Activated CD4-positive, alpha-beta T cell treated with anti-CD3 and anti-CD28 coated beads, Interleukin-2, amount 50 U/mL, for 4 hours (primary cell): ENCODE measurements at places on chromosomes 6 and 20.

GRCh38 chr6:127134136-127134535 lies 15.7 kb downstream of the RSPO3 start:
- no peak for DNase-seq

GRCh38 chr6:134446218-134446848 lies 128.4 kb upstream of the SGK1 start:
- no peak for DNase-seq

DNA sequence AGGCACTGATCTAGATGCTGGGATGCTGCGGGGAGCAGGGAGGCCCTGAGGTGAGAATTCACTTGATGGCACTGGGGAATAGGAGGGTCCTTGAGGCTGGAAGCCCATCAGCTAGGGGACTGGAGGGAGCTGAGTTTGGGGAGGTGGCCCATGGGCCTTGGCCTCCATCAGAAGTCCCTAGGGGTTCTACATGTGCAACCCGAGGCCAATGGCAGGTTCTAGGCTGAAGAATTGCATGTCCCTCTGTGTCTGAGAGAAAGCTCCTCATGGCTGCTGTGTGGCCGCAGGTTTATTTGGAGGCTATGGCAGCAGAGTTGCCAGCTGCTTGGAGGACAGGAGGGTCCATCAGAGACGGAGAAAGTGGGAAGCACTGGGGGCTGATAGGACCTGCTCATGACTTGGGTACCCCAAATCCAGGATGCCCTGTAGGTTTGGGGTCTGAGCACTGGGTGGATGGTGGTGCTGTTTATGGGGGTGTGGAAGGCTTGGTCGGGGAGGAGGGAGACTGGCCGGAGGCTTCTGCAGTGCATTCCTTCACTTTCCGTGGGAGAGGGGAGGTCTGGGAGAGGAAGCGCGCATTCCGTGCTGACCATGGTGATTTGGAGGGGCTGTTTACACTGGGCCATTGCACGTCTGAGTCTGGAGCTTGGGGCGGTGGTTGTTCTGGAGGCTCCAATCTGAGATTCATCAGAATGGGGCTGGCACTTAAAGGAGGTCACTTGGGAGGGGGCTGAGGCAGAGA lies 24.8 kb upstream of the PHACTR3 start:
- no peak for DNase-seq

- peak; percentile 55 for DNase-seq
Observed at GRCh38 chr6:710601-711571, 17.9 kb upstream of the EXOC2 start.

DNA sequence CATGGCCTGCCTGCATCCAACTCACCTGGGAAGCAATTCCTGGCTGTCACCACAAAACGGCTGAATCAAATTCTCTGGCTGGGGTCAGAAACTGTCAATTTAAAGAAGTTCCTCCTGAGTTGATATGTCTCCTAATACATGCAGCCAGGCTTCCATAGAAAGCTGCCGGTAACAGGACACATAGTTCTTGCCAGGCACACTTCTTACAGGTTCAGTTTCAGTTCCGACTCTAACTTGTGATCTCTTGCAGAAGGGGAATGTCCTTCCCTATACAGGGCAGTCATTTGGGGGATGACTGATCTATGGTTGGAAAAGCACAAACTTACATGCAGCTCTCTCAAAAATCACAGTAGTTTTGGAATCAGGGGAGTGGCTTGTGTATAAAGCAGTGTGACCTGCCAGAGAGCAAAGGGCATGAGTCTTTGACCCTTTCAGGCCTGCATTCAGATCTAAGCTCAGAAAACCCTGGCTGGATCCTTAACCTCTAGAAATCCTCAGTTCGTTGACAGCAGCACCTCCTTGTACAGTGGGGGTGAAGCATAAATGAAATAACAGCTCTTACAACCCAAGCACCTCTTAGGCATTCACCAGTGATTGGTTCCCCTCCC lies 195.6 kb downstream of the SCP2D1 start:
- DNase-seq, result no peak

DNA sequence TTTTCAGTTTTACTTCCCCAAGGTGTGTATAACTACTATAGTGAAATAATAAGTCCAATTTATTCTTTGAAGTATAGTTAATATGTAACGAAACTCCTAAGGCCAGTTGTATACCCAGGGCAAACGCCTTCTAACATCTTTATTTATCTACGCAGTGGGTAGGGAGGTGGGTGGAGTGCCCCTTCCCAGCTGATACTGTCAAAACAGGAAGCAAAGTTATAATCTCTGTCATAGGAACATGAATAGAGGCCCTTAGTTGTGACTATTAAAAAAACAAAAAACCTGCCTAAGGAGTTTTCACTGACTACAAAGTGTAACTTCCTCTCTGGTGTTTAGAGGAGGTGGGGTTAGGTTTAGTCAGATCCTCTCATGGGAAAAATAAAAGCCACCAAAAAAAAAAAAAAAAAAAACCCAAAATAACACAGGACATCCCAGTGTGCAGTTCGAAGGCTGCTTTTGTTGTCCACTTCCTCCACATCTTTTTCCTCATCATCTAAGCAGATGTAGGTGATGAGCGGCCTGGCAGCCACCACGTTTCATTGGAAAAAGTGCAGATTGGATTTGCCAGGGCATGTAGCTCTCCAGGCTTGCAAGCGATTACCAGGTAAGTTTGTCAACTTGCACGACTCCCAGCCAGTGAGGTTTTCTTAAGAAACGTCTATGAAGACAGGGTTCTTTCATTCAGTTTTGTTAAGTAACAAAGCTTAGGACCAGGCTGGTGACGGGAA lies 58.7 kb downstream of the UTRN start:
- DNase-seq, result no peak

- DNase-seq, result no peak
Observed at GRCh38 chr6:138817799-138818198, 21.9 kb downstream of the ECT2L start.

GRCh38 chr20:15925376-15925775 lies 647.9 kb downstream of the KIF16B start:
- no peak for DNase-seq

DNA sequence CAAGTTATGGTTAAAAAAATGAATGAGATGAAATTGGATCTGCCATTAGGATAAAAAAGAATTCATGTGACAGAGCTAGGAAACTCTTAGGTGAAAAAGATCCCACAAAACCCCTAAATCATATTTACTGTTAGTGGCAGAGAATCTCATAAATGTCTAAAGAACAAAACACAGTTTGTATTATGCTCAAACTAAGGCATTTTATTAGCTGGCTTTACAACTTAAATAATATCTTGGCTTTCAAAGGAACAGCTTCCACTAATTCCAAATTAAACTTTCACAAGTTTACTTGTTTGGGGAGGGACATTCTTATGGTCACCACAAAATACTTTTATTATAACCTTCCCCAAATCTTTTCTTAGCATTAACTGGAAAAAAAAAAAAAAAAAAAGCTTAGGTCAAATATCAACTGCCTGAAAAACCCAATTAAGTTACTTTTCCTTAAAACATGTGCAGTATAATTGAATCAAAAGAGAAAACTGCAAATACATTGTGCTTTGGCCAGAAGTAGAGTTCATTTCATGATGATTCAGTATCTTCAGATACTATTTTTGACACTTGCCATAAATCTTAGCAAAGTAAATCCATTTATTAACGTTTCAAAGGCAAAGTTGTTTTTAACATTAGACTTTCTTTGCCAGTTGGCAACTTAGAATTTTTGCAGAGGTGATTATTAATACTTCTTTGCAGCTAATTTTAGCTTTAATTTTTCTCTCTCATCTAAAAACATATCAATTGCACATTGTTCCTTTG lies 14.7 kb upstream of the ALDH8A1 start:
- no peak for DNase-seq

DNA sequence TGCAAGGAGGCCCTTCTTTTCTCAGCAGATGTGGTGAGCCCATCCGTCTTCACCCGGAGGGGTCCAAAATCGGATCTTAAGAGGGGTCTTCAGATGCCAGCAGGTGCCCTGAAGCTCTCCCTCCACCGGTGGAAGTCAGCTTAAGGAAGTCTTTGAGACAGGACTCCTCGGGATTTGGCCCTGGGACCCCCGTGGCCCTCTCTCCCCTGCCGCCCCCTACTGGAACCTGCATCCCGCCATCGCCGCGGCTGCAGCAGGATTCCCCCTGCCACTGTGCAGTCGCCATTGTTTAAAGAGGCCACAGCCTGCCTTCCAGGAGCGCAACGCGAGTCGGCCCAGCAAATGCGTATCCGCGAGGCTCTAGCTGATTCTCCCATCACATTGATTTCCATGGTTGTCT lies 292.5 kb upstream of the ZNF337 start:
- DNase-seq, result no peak

GRCh38 chr6:161547617-161548016 lies 273.8 kb upstream of the AGPAT4 start:
- no peak for DNase-seq

DNA sequence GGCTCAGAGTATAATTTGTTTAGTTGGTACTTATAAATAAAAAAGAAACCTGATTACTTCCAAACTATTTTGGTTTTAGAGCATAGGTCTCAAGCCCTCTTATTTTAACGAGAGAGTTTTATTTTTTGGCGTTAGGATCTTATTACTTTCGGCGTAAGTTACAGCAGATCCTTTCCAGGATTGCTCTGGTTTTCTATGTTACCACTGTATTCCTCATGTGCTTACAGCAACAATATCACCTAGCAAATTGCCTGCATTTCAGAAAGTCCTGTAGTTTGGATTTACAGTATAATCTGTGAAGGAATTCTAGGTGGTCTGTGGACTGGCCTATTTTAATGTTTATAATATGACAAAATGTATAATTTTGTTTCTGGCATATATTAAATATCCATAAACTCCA lies 54.1 kb downstream of the TRMT11 start:
- DNase-seq, result no peak

DNA sequence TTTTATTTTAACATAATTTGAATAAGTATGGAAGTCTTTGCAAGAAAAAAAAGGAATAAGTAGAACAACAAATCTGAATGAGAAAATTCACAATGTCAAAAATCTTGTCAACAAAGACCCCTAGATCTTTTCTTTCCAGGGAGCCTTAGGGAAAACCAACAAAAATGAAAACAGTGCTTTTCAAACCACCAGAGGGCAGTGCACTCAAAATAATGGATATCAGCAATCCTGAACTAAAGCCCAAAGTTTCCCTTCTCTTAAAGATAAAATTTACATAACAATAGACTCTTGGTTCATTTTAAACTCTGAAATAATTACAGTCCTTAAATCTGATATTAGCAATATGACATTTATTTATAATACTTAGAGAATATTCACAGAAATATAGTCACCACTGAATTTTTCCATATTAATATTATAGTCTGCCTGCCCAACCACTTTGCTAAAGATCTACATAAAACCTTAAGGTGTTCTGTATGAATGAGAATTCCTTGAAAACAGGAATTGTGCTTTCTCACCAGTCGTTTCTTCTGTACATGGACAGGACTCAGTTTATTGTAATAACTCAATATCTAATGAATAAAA lies 105.3 kb upstream of the BMP5 start:
- no peak for DNase-seq

DNA sequence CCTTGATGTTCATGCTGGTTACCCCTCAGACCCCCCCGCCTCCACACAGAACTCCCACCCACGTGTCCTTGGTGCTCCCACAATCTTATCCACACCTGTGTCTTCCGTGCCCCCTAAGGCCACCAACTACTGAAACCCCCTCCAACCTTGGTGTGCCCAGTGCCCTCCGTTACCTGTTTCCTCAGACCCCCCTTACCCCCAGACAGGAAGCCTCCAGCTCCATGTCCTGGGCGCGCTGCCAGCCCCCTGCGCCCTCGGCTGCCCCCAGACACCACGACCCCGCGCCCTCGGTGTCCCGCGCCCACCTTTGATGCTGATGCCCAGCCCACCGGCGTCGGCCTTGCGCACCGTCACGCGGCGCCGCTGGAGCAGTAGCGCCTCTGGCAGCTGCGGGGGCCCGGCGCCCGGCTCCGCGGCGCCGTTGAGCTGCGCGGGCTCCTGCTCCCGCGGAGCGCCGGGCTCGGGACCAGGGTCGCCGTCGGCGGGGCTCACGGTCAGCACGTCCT lies 504 bp downstream of the SNTA1 start:
- no peak for DNase-seq

- no peak for DNase-seq
Observed at GRCh38 chr6:142845143-142845571, 99.8 kb downstream of the HIVEP2 start.

GRCh38 chr20:39985271-39985827 lies 703.7 kb downstream of the MAFB start:
- DNase-seq, result no peak

- no peak for DNase-seq
Observed at GRCh38 chr20:11234608-11235007, 560.8 kb upstream of the JAG1 start.

DNA sequence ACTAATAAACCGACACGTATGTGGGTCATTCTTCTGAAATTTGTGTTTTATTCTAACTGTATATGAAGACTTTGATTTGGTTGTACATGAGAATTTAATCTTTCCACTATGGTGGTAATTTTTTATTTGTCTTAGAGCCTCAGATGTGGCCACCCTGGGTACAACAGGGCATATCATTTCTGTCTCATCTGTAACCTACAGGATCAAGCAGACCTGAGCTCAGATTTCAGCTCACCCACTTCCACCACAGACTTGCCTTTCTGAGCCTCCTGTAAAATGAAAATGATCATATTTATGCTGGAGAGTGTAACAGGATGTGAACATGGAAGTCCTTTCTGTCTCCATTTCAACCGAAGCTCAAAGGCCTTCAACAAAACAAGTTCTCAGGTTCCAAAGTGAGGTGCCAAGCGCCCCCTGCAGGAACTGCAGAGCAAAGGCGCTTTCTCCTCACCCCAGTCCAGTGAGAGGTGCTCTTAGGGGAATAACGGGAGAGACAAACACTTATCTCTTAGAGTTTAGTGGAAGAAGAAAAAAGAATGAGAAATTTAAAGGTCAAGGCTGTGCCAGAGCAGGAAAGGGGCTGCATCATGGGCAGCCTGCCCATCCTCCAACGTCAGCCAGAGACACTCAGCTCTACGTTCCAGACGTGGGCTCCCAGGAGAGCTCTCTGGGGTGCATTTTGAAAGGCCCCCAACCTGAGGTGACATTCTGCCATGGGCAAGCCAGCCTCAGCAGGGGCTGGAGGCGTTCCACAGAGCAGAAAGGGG lies 23.0 kb upstream of the CD24 start:
- peak; percentile 28 for DNase-seq

DNA sequence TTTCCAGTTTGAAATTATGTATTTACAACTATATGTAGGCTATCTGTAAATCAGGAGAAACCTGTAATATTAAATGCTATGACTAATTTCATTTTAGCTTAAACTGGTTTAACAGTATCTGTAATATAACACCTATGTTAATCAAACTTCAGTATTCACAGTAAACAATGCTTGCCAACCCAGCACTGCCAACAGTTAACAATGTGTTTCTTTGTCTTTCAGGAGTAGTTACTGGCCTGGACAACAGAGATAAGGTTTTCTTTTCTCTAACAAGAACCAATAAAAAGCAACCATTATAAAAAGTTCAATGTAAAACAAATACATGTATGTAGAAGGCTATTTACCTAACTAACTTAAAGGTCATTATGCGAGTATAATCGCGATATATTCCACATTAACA lies 158.8 kb downstream of the CDK19 start:
- no peak for DNase-seq
